CD4-positive, alpha-beta memory T cell (primary cell): ENCODE measurements at places on chromosomes 2 and 18. TPM values are rescaled to one million over a fixed set of nuclear protein-coding genes. Genes with fewer than 3 reads are reported as not detected.

GRCh38 chr2:71455011-71455740 lies 1.8 kb downstream of the DYSF start:
- peaks cover 5% of the 10 kb centered on the region for H3K27me3 ChIP-seq
- no peaks in the 10 kb centered on the region for H3K36me3 ChIP-seq
- DNase-seq, result no peak
- peaks cover 22% of the 10 kb centered on the region for H3K4me1 ChIP-seq

DNA sequence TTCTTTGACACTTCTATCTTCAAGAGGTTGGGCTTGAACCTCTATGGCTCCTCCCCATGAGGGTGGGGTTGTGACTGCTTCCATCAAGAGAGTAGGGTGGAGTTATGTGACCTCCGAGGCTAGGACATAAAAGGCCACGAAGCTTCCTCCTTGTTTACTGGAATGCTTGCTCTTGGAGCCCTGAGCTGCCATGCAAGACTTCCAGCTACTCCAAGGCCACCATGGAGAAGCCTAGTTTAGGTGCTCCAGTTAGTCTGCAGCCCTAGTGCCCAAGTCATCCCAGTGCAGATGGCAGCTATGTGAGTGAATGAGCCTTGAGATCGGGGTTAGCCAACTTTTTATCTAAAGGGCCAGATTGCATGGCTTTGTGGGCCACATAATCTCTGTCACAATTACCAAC lies 2.4 kb upstream of the MERTK start:
- H3K27me3 ChIP-seq, result no peaks in the 10 kb centered on the region
- no peak overlapping the region for H3K4me3 ChIP-seq
- no peaks in the 10 kb centered on the region for H3K36me3 ChIP-seq
- no peak overlapping the region for H3K27ac ChIP-seq
- H3K4me1 ChIP-seq, result peaks cover 13% of the 10 kb centered on the region

- no peaks in the 10 kb centered on the region for H3K4me1 ChIP-seq
- H3K27me3 ChIP-seq, result no peaks in the 10 kb centered on the region
- H3K36me3 ChIP-seq, result no peaks in the 10 kb centered on the region
- H3K27ac ChIP-seq, result no peak overlapping the region
- H3K4me3 ChIP-seq, result no peak overlapping the region
- no peak for DNase-seq
Measured at GRCh38 chr18:27808683-27809082, 368.2 kb downstream of the CDH2 start.

DNA sequence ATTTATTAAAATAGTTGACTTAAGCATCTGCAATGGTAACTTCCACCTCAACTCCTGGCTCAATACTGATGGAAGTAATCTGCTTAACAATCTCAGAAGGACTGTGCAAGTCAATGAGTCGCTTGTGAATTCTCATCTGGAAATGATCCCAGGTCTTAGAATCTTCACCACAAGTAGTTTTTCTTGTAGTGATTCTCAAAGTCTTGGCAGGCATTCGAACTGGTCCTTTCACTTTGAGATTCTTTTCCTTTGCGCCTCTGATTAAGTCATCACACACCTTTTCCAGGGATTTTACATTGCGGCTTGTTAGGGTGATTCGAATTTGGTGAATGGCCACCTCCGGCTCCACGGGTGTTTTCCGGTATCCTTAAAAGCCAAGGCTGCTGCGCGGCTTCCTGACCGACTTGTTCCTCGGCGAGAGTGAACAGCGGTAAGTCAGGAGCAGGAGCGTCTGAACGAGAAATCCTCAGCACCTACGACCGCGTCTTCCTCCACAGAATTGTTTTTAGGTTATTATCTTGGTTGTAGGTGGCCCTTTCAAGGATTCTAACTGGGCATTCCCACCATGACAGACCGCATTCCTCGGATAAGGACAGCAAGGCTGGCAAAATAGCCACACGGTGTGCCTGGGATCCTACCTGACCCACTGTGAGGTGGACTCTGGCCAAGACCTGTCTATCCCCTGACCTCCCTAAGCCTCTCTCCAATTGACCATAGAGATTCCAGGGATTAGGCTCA lies 23.8 kb upstream of the SLC20A1 start:
- H3K27me3 ChIP-seq, result no peaks in the 10 kb centered on the region
- peaks cover 33% of the 10 kb centered on the region for H3K4me1 ChIP-seq
- no peaks in the 10 kb centered on the region for H3K36me3 ChIP-seq
- H3K27ac ChIP-seq, result no peak overlapping the region
- no peak for DNase-seq

- no peaks in the 10 kb centered on the region for H3K27me3 ChIP-seq
- no peak overlapping the region for H3K4me3 ChIP-seq
- DNase-seq, result no peak
Measured at GRCh38 chr2:217953531-217953932, 49.3 kb downstream of the TNS1 start.

DNA sequence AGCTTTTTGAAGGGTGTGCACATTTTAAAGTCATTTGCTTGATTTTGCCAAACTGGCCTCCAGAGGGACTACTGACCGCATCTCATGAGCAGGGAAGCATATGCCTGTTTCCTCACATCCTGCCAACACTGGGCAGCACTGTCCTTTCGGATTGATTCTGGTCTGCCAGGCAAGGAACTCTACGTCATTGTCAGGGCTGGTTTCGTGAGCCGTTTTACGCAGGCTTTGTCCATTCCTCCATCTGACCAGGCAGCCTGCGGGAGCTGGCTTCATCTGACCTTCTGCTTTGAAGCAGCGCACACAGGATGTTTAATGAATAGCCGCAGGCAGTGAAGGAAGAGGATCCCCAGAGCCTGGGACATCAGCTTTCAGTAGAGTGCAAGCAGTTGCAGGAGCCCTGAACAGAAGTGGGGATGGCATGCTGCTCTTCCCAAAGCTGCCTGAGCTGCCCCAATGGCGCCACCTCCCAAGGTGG lies 46.3 kb upstream of the SEMA4C start:
- H3K27ac ChIP-seq, result no peak overlapping the region
- DNase-seq, result no peak
- no peaks in the 10 kb centered on the region for H3K27me3 ChIP-seq
- H3K36me3 ChIP-seq, result no peaks in the 10 kb centered on the region
- H3K4me1 ChIP-seq, result peaks cover 58% of the 10 kb centered on the region

DNA sequence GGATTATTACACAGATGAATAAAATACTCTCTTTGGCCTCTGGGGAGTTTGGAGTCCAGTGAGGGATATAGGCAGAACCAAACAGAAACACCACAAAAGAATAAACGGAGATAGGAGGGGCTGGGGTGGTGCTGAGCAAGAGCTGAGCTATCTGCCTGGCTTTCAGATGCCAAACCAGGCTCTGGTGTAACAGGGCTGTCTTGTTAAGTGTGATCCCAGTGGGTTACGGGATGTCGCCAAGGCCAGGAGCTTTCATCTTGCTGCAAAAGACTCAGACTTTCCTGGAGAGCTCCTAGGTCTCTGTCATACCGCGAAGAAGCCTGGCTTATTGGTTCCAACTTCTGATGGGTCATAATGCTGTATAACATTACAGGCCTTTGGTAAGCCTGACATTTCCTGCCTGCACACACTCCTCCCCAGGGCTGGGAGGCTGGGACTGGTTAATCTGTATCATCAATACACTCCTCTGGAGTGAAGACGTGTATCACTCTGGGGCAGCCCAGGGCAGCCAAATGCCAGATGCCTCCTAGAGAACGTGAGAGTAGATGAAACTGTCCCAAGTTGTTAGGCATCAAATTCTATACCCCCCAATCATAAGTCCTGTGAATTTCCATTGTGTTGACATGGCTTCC lies 60.5 kb downstream of the STPG4 start:
- no peaks in the 10 kb centered on the region for H3K27me3 ChIP-seq
- no peak overlapping the region for H3K4me3 ChIP-seq
- DNase-seq, result no peak
- no peak overlapping the region for H3K27ac ChIP-seq

DNA sequence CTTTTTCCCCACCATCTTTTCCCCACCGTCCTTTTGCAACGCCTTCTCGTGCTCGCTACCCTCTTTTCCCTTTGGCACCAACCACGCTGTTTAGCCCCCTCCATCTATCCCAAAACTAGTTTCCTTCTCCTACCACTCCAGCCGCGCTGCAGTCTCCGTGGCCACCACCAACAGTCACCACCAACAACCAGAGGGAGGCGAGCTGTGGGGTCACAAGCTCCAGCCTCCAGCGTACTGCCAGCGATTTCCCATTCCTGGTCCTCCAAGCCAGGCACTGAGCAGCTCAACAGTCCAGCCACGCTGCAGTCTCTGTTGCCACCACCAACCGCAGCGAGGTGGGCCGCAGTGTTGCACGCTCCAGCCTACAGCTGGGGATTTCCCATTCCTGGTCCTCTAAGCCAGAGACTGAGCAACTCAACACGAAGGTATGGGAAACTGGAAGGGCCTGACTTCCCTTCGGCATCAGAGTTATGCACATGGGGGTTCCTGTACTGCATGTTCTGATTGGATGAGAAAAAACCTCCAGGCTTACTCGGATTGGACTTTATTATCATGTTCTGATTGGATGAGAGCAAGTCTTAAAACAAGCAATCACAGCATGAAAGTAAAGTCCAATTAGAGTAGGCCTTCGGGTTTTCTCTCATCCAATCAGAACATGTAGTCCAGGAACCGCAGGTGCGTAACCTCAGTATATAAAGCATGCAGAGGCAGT lies 42.3 kb upstream of the IMP4 start:
- H3K27me3 ChIP-seq, result no peaks in the 10 kb centered on the region
- no peaks in the 10 kb centered on the region for H3K36me3 ChIP-seq
- H3K27ac ChIP-seq, result no peak overlapping the region
- no peak for DNase-seq
- no peaks in the 10 kb centered on the region for H3K4me1 ChIP-seq
- H3K4me3 ChIP-seq, result no peak overlapping the region

DNA sequence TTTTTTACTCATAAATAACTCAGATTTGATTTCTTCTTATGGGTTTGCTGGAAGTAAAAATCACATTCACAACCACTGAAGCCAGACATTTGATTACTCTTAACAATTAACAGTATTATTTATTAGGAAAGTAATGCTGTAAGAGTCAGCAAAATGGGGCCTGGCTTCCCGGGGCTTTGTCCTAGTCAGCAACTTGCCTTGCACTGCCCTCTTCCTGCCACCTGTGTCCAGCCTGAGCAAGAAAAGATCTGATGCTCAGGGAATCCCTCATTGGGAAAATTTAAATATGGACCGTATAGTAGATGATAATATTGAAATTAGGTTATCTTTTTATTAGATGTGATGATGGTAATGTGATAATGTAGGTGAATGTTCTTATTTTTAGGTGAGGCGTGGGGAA lies 30.8 kb upstream of the ACYP2 start:
- no peaks in the 10 kb centered on the region for H3K27me3 ChIP-seq
- DNase-seq, result no peak
- H3K27ac ChIP-seq, result no peak overlapping the region
- H3K36me3 ChIP-seq, result no peaks in the 10 kb centered on the region

DNA sequence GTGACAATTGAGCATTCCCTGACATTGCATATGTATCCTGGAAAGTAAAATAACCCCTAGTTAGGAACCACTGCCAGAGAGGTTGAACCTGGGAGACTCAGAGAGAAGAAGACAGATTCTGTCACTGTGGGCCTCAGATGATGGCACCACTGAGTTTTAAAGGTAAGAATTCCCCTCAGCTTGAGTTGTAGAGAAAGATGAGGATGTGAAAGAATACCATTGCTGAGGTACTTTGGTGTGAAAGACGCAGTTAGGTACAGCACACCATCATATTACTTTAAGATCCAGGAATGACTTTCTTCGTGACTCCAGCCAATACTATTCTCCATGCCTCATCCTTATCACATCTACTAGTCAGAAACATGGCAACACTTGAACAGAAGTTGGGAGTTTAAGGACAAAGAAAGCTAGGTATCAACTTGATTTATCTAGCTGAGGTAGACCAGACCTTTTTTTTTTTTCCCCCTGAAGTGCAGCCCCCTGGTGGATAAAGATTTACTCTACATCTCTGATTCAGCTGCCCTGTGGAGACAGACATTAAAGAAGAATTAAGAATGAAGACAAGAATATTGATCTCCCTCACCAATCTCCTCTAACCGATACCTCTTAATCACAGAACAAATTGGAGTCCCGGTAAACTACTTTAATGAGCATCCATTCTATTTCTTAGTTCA lies 630.5 kb upstream of the FANCL start:
- H3K27ac ChIP-seq, result no peak overlapping the region
- DNase-seq, result no peak

GRCh38 chr2:192053921-192054320 lies 140.8 kb downstream of the TMEFF2 start:
- no peak overlapping the region for H3K27ac ChIP-seq
- no peaks in the 10 kb centered on the region for H3K36me3 ChIP-seq
- H3K27me3 ChIP-seq, result no peaks in the 10 kb centered on the region
- no peak overlapping the region for H3K4me3 ChIP-seq
- no peaks in the 10 kb centered on the region for H3K4me1 ChIP-seq
- DNase-seq, result no peak

DNA sequence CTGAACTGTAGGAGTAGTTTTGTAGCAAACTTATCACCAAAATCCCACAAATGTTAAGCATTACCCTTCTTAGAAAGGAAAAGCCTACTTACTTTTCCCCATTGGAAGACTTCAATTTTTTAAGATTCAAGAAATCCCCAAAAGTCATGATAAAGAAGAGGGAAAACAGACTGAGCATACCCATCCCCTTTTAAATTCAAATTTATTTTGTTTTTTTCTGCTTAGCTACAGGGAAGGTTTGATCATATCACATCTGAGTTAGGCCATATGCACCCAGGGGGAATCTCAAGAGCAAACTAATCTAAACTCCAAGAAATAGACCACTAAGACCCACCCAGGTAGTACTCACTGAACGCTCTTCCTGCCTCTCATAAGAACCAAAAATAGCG lies 174.6 kb downstream of the TGIF1 start:
- H3K4me1 ChIP-seq, result peaks cover 19% of the 10 kb centered on the region
- no peaks in the 10 kb centered on the region for H3K27me3 ChIP-seq
- H3K27ac ChIP-seq, result no peak overlapping the region
- no peak for DNase-seq
- no peak overlapping the region for H3K4me3 ChIP-seq
- H3K36me3 ChIP-seq, result no peaks in the 10 kb centered on the region

ELAC1 gene
- 11.7 TPM for total RNA-seq

SERPINB2 gene
- 1.7 TPM for total RNA-seq
